MM.1S (cell line): ENCODE measurements at places on chromosomes 5 and 9.

- H3K4me3 ChIP-seq = no peak overlapping the region
- H3K4me1 ChIP-seq = peaks cover 14% of the 10 kb centered on the region
- no peaks in the 10 kb centered on the region for H3K36me3 ChIP-seq
These were observed 190.1 kb downstream of the ESM1 start for GRCh38 chr5:54795284-54795683.

DNA sequence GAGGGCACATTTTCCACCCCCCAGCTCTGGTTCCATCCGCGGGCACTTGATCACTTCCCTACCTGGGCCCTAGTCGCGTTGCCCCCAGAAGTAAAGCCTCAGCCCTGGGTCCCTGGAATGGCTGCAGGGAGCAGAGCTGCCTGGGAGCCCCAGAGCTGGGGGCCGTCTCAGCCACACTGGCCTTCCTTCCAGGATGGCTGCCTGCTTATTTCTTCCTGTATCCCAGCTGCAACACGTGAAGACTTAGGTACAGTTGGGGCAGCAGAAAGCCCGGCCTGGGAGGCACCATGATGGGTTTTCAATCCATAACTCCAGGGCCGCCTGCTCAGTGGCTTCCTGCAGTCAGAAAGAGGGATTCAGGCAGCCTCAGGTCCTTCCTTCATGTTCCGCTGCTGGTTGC, 232.3 kb downstream of the IRX2 start:
- H3K36me3 ChIP-seq = no peaks in the 10 kb centered on the region
- no peak overlapping the region for H3K27ac ChIP-seq
- H3K4me1 ChIP-seq = no peaks in the 10 kb centered on the region
- no peak overlapping the region for H3K4me3 ChIP-seq
- no peaks in the 10 kb centered on the region for H3K27me3 ChIP-seq
- DNase-seq = no peak

DNA sequence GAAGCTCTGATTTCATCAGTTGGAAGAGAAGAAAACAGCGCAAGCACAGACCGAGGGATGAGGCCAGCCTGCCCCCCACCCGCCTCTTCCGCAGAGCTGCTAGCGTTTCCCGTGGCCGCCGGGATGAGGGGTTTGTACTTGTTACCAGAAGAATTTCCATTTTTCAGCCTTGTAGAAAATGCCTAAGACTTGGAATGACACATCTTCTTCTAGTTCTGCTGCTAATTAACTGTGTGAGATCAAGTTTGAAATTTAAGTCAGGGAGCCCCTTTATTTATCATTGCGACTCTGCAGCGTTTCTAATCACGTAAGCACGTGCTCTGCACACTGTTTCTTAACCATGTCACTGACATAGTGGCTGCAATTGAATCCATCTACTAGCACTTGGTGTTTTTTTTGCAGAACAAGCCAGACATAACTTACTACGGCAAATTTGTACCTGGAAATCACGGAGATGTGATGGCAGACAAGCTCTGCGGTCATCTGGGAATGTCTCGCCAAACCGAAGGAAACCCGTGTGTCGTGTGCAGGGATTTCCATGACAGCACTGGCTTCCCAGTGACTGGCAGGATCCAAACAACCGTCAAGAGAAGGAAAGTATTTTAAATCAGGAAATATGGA, 41.8 kb upstream of the ROR2 start:
- no peak overlapping the region for H3K27ac ChIP-seq
- DNase-seq = no peak
- H3K4me1 ChIP-seq = no peaks in the 10 kb centered on the region
- no peaks in the 10 kb centered on the region for H3K36me3 ChIP-seq
- H3K27me3 ChIP-seq = no peaks in the 10 kb centered on the region
- H3K4me3 ChIP-seq = no peak overlapping the region

- H3K4me3 ChIP-seq = no peak overlapping the region
- H3K4me1 ChIP-seq = no peaks in the 10 kb centered on the region
- H3K27me3 ChIP-seq = no peaks in the 10 kb centered on the region
These were observed 90.3 kb upstream of the PTPN3 start for GRCh38 chr9:109588415-109588814.

DNA sequence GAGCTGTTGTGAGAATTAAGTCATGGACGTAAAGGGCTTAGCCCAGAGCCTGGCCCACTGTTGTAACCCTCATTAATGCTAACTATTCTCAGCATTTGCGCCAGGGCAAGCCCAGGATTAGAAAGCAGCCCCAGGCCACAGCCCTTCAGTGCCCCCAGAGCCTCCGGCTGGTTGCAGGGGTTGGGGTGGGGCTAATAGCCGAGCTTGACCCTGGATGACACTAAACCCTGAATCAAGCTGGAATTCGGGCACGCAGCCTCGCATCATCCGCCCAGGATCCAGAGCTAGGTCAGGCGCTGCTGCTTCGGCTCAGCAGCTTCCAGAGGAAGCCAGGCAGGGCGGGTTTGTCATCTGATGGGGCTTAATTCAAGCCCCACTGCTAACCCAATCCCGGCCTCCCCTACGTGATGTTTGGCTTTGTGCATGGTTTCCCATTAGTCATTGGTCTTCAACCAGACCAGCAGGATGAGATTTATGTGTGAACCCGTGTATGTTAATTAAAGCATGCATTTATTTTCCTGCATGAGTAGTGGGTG, 1.2 kb upstream of the MEGF9 start:
- H3K4me3 ChIP-seq = peak overlapping the region; percentile 73
- DNase-seq = no peak
- peaks cover 37% of the 10 kb centered on the region for H3K4me1 ChIP-seq
- no peak overlapping the region for H3K27ac ChIP-seq
- H3K36me3 ChIP-seq = no peaks in the 10 kb centered on the region
